ENCODE measurements at places on chromosomes 11 and 22.

- no peak for DNase-seq
Observed at GRCh38 chr22:47630741-47631534, 868.5 kb downstream of the TBC1D22A start.

- DNase-seq = no peak
Observed at GRCh38 chr11:111947143-111947542, 10.0 kb downstream of the DIXDC1 start.

GRCh38 chr11:83764643-83765042, 478.5 kb upstream of the CCDC90B start:
- peak; percentile 4 for DNase-seq

DNA sequence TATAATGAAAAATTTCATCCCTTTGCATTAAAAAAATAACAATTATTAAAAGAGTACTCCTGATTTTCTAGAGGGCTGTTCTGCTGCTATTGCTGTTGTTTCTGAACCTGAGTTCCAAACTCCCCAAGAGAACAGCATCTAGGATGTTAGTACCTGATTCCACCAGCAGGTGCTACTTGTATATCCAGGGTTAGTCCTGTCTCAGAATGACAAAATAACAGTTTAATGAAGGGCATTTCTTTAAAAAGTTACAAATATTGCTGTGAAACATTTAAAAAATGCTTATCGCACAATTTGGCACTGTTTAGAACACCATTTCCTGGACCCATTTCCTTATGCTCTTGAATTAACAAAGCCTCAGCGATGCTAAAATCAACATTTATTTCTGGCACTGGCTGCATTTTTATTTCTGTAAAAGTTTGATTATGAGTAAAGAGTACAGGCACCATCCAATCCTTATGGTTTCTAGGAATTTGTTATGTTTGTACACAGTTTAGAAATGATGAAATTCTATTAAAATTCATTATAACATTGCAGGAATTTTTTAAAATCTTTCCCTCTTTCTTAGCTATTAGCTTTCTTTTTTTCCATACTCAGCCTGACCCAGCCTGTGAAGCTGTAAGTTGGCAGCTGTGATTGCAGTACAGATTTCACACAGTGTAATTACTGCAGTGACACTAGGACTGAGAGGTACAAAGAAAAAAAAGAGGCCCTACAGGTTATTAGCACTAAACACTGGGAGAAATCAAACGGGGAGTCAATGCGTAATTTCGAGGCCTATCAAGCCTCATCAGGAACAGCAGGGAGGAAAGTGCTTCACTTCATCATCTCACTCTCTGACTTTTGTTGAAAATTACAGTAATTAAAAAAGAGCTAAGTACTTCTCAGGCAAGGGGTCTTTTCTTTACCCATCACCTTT, 208.8 kb downstream of the DCDC1 start:
- DNase-seq = no peak

GRCh38 chr11:79482800-79483199, 42.0 kb upstream of the TENM4 start:
- DNase-seq = peak; percentile 37

- peak; percentile 78 for DNase-seq
Observed at GRCh38 chr11:66068154-66068821, 1.8 kb upstream of the PACS1 start.

GRCh38 chr11:77140231-77140851, 12.3 kb downstream of the MYO7A start:
- no peak for DNase-seq

GRCh38 chr11:112467721-112468120, 207.1 kb upstream of the PLET1 start:
- no peak for DNase-seq

GRCh38 chr22:32473388-32473952, 1.1 kb upstream of the FBXO7 start:
- DNase-seq = peak; percentile 82

- no peak for DNase-seq
Observed at GRCh38 chr11:66719111-66719872, 9.7 kb downstream of the SPTBN2 start.

DNA sequence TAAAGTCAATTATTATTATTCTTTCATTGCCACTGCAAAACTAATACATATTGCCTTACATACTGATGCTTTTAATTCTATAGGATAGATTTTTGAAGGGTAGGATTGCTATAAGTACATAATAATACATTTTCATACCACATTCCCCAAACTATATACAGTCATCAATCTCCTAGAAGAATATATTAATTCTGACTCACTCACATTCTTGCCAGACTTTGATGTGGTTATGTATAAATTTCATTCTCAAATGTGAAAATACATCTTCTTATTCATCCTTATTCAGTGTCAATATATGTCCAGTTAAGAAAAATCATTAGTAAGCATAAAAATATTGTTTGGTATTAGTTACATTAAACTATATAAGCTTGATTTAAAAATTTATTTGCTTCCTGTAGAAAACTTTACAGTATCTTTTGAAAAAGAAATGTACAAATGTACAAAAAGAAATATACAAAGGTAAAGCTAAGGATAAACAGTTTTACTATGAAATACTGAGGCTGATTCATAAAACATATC, 458.8 kb upstream of the CNTN5 start:
- no peak for DNase-seq

- DNase-seq = no peak
Observed at GRCh38 chr11:81892770-81893635, 840.7 kb downstream of the FAM181B start.

GRCh38 chr11:14308114-14308896, 50.7 kb downstream of the RRAS2 start:
- peak; percentile 45 for DNase-seq

DNA sequence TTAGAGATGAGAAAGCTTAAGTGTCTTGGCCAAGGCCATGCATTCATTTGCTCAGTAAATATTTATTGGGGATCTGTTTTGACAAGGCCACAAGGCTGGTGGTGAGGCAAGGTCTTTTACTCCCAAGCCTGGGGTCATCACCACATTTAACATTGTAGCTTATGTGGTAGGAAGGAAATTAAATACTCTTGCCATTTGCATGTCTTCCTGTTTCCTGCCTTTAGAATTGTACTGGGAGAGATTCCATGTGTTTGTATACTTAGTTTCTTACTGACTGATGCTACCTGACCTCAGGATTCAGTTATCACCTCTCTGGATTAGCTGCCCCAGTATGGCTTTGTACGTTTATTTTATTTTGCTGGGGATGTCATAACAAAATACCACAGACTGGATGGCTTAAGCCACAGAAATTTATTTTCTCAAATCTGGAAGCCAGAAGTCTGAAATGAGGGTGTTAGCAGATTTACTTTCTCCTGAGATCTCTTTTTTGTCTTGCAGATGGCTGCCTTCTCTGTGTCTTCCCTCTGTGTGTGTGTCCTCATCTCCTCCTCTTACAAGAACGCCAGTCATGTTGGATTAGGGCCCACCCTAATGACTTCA, 44.8 kb downstream of the SPECC1L start:
- DNase-seq = no peak

GRCh38 chr22:44279069-44279360, 33.7 kb downstream of the SHISAL1 start:
- no peak for DNase-seq

GRCh38 chr11:7581021-7581590, 67.3 kb downstream of the PPFIBP2 start:
- DNase-seq = no peak

- peak; percentile 29 for DNase-seq
Observed at GRCh38 chr11:132312701-132313111, 942.3 kb downstream of the NTM start.

GRCh38 chr11:75302371-75302770, 49.1 kb downstream of the ARRB1 start:
- DNase-seq = no peak

DNA sequence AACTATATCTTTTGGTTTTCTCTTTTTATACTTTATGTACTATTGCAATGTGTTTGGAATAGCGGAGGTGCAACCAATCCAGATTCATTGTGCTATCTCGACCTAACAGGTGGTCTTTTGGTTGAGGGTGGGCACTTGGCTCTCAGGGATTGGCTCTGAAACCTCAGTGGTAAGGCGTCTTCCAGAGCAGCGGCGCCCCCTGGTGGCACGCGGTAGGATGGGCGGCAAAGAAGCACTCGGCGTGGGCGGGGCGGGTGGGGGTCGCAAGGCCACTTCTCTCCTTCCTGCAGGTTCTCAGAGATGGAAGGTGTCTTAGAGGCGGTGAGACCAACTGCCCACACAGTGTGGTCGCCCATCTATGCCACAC, 19.2 kb upstream of the PLET1 start:
- peak; percentile 70 for DNase-seq

- no peak for DNase-seq
Observed at GRCh38 chr11:106785913-106786650, 232.2 kb downstream of the GUCY1A2 start.

- DNase-seq = no peak
Observed at GRCh38 chr11:114307524-114308203, 11.5 kb downstream of the NNMT start.

Data from activated CD4-positive, alpha-beta T cell treated with anti-CD3 and anti-CD28 coated beads, Interleukin-2, amount 50 U/mL, for 16 hours (primary cell).